ENCODE measurements at places on chromosomes 13 and 19.
A peak's percentile ranks its signal among the peaks of the same experiment; 100 is the strongest.

DNA sequence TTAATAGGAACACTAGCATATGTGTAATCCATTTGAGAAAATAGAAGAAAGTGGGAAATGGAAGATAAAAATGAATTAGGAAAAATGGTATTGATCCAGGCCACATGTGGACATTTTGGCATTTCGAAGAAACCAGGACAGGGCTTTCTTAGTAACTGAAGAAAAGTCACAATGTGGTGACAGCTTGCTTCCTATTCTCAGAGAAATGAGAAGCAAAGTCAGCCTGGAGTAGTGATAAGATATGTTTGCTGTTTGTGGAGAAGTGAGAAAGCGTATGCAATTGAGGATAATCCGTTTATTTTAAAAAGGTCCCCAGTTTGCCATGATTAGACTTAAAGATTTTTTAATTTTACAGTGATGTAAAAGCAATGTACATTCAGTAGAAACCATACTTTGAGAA is 127.9 kb downstream of the SLITRK6 start:
- DNase-seq, result no peak

GRCh38 chr13:42594481-42595252 is 20.7 kb downstream of the TNFSF11 start:
- DNase-seq, result peak; percentile 24

GRCh38 chr19:41695745-41696144 is 7.7 kb upstream of the CEACAM7 start:
- no peak for DNase-seq

DNA sequence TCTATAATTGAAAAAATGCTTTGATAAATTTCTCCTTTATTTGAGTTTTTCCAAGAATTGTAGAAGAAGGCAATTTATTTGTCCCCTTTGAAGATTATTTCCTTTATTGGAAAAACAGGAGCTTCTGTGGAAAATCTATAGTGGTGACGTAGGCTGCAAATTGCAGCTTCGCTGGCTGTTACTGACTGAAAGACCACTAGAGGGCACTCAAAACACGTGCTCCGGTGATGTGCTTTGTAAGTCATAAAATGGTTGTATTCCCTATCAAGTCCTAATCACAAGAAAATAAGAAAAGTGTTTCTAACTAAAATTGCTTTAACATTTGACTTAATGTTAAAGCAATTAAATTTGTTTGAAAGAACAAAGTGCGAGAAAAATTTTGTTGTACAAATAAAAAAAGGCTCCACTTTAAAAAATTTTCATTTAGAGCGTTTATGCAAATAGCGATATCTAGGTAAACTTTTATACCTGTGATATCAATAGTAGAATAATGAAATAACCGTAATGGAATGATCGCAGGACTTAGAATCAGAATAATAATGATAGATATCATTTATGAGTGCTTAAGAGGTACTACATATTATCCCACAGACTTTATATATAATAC is 638.2 kb upstream of the SPRY2 start:
- DNase-seq, result peak; percentile 27

DNA sequence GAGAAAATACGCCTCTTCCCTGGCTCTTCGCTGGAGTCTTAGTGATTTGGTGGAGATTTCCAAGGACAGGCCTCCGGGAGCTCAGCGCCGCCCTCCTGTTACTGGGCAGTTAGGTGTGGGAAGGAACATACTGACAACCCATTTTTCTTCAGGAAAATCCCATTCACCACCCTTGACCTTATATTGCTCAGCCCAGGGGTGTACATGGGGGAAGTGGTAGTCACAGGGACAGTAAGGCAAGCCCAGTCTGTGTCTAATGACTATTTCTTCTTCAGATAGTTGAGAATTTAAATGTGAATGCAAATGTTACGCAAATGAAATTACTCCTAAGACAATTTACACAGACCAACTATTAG is 119.4 kb downstream of the UQCRFS1 start:
- no peak for DNase-seq

DNA sequence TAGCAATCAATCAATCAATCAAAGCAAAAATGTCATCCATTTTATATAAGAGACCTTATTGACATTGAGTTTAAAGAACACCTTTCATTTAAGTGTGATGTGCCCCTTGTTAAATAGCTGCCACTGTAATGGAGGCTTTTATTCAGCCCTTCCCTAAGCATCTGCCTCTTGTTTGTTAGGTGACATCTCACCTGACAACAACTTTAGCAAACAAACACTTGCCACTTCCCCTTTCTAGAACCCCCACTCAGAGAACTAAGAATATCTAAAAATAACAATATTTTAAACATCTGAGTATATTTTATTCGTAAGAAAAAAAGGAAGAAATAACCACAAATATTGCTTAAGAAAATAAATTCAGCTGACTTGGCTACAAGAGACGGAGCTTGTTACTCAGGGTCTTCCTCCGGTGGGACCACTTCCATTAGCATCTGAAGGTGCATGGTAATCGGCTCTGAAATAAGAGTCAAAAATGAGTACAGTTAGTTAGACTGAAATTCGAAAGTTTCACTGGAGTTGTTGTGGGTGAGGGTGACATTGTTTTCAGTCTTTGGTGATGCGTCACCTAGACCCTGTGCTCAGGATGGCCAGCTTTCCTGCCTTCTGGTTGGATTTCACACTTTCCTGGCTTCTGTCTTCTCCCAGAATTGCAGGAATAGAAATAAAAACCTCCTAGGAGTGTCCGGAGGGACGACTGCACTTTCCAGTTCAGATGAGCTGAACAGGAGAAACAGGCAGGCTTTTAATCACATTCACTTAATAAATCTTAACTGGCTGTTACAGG is 39.1 kb downstream of the SLC7A9 start:
- peak; percentile 84 for DNase-seq

- peak; percentile 82 for DNase-seq
Observed at GRCh38 chr19:49988433-49988832, 27.5 kb upstream of the SIGLEC11 start.

DNA sequence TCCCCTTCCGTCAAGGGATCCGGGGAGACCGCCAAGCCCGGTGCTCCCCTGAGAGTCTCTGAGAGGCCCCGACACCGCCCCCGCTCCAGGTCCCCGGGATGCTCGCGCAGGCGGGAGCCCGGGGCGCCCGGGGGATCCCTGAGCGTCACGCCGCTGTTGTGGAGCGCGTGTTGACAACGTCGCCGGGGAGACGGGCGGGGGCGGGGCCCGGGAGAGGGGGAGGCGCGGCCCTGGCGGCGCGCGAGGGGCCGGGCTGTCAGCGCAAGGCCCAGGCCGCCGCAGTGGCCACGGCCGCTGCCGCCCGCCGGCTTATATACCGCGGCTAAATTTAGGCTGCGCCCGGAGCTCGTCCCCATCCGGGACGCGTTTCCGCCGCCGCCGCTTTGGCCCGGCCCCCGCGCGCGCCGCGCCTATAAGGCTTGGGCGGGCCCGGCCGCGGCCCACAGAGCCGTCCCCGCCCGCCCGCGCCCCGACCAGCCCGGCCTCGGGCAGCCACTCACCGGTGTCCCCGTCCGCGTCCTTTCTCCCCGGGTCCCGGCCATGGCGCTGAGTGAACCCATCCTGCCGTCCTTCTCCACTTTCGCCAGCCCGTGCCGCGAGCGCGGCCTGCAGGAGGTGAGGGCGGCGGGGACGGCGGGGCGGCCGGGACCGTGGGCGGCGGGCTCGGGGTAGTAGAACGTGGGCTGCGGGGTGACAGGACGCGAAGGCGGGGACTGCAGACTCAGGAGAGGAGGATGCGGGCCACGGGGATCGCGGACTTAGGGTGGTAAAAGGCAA is at the start of gene KLF2:
KLF2 (plus strand) TSS at position 443 of the 777 bp plus-strand sequence; CDS start at position 541, 98 bp downstream.
- DNase-seq, result peak; percentile 95

DNA sequence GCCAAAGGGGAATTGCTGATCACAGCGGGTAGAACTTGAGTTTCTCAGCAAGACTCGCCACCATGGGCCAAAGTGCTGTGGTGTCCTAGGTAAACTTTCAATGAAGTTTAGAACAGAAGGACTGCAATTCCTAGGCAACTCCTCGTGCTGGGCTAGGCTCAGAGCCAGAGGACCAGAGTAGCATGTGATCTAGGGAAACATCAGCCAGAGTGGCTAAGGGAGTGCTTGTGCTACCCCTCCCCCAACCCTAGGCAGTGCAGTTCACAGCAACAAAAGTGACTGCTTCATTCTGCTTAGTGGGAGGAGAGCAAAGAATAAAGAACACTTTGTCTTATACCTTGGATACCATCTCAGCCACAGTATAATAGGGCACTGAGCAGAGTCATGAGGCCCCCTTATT is 1658.6 kb upstream of the MIR17HG start:
- DNase-seq, result no peak

GRCh38 chr13:84774111-84774510 is 891.8 kb upstream of the SLITRK1 start:
- DNase-seq, result no peak

GRCh38 chr19:48698046-48698445 is 2.3 kb downstream of the FUT2 start:
- peak; percentile 65 for DNase-seq

- no peak for DNase-seq
Observed at GRCh38 chr19:17957885-17958284, 9.0 kb upstream of the KCNN1 start.

- DNase-seq, result no peak
Observed at GRCh38 chr19:42657556-42657955, 62.8 kb upstream of the CEACAM8 start.

DNA sequence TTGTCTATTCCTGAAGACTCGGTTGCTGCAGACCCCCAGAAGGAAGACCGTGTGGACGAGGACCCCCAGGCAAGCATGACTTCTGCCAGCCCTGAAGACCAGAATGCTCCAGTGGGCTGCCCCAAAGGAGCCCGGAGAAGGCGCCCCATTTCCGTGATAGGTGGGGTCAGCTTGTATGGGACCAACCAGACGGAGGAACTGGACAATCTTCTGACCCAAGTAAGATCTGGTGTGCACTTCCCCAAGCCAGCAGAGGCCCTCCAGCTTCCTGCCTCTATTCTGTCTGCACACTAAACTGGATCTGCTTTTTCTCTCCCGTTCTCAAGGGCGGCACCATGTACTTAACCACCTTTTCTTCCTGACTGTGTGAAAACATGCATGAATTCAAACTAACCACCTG is 59.8 kb upstream of the C1QTNF9 start:
- no peak for DNase-seq

All from H54 (cell line).